Stimulated activated CD8-positive, alpha-beta memory T cell treated with anti-CD3 and anti-CD28 coated beads, Interleukin-4, amount 100 ng/mL, for 24 hours (primary cell): ENCODE measurements at places on chromosomes 5 and 9.

- no peak for DNase-seq
Observed at GRCh38 chr5:137760719-137761516, 6.8 kb upstream of the HNRNPA0 start.

DNA sequence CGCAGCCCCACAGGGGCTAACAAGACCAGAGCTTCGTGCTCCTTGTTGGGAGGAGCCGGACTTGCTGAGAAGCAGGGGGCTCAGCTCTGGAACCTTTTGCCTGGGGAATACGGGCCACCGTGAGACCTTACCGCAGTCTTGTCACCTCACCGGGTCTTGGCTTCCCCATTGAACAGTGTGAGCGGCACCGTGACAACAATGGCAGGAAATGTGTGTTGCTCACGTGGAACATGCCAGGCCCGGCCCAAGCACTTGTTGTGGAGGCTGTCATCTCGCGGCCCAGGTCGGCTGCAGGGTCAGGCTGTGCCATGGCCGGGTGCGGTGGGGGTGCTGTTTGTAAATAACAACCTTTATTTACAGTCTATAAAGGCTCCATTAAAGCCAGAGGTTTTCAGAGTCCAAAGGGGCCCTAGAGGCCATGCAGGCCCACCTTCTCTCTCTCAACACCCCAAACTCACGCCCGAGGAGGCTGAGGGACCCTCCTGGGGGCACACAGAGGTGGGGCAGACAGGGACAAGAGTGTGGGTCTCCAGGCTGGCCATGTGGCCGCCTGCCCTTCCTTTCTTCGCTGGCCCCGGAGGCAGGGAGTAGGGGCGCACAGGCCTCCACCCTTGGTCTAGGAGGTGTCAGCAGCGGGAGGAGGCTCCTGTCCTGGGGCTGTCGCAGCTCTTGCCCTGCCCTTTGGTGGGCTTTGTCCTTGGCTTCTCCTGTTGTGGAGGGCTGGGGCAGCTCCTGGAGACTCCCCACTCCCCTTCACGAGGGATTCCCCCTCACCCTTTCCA, 79.7 kb downstream of the TSPAN17 start:
- DNase-seq: no peak

DNA sequence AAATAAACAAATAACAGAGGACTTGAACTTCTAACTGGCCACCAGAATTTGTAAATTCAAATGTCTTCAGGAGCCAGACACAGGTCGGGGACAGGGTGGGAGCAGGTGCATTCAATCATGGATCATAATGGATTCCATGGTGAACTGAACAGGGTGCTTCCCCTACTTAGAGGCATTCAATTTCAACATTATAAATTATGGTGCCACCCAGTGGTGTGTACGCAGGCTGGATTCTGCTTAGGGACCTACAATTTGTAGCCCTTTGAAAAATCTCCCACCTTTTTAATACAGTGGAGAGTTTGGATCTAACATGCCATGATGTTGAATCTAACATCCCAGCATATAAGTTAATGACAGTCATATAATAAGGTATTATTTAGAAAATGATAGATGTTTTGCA, 22.3 kb downstream of the KLF9 start:
- DNase-seq: no peak

GRCh38 chr5:65916636-65917035, 9.7 kb upstream of the ERBIN start:
- no peak for DNase-seq

DNA sequence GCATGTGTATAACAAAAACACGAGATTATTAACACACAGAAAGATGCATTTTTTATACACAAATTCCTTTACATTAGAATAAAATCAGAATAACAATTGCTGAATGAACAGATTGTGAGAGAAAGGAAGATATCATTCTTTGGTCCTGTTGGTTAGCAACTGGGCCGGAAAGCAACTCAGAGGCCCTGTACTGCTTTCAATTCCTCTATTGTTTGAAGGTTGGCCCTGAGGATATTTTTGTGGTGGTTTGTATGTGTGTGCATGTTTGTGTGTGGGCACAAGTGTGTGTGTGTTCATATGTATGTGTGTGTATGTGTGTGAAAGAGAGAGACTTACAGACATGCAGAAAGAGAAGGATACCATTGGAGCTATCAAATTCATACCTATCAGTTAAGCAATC, 356.8 kb upstream of the DMAC1 start:
- DNase-seq: no peak

- DNase-seq: no peak
Observed at GRCh38 chr5:83509540-83509939, 38.0 kb downstream of the VCAN start.

DNA sequence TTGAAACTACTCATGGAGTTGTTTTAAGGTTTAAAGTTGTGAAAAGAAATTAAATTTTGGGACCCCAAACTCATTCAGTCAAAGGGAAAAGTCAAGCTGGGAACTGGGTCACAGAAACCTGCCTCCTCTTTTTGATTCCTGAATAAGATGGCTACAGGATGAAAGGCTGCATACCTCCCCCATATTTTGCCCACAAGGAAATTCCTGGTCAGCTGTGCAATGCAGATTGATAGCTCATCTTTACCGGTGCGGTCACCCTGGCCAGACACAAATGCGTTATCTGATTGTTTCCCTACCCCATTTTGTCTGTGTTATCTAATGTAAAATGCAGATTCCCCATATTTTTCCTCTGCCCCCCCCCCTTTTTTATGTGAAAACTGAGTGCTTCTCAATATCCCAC, 1.3 kb downstream of the HAVCR2 start:
- no peak for DNase-seq

GRCh38 chr9:85536076-85536475, 205.7 kb downstream of the AGTPBP1 start:
- no peak for DNase-seq

- peak; percentile 38 for DNase-seq
Observed at GRCh38 chr9:108885643-108886348, 23.7 kb downstream of the ACTL7A start.

DNA sequence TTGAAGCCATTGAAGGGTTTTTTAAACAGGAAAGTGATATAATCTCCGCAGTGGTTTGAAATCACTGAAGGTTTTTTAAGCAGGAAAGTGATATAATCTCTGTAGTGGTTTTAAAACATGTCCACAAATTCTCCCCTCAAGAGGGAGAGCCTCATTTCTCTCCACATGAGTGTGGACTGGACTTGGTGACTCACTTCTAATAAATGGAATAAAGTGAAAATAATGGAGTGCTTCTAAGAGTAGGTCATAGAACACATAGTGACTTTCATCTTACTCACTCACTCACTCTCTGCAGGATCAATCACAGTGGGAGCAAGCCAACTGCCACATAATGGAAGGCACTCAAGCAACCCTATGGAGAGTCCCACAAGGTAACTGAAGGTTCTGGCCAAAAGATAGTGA, 12.0 kb downstream of the CTNNAL1 start:
- no peak for DNase-seq

- DNase-seq: no peak
Observed at GRCh38 chr9:70531311-70531710, 116.9 kb upstream of the KLF9 start.

DNA sequence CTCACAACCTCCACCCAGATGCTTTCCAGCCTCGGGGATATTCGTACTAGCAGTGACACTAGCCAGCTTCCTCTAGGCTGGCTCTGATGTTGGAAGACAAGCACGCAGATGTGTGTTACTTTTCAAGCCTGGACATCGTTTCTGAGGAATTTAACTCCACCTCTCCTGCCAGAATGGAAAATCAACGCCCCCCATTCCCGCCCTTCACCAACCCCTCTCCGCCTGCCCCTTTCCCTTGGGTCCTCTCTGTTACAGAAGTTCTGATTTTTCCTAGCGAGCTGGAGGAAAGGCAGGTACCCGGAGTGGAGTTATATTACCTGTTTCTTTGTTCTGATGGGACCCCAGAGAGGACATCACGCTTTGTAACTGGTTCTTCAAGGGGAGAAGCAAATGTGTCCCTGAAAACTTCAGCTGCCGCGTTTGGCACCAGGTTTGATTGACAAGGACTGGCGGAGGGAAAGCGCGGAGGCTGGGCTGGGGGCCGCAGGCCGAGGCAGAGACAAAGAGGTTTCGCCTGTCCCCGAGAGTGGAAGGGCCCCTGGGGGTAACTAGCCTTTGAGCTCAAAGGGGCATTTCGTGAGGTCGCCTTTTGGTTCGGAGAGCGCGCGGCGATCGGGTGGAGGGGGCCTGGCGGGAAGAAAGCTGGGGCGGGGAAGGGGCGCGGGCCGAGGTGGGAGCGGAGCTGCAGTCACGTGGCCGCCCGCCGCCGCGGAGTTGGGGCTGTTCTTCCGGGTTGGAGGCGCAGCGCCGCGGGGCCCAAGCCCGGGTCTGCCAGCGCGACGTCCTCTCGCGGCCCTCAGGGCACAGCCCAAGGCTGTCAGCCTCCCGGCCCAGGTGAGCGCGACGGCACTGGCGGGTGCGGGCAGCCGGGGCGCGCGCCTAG, at the start of gene NNT:
NNT (plus strand) TSS at position 720 of the 883 bp plus-strand sequence. CDS start 6,016 bp downstream, outside the sequence.
- DNase-seq: peak; percentile 68

- DNase-seq: no peak
Observed at GRCh38 chr5:16866273-16866672, 69.8 kb downstream of the MYO10 start.
